Stimulated activated CD4-positive, alpha-beta T cell treated with anti-CD3 and anti-CD28 coated beads, Interleukin-4, amount 100 ng/mL, for 48 hours (primary cell): ENCODE measurements at places on chromosomes 5 and 9.

DNA sequence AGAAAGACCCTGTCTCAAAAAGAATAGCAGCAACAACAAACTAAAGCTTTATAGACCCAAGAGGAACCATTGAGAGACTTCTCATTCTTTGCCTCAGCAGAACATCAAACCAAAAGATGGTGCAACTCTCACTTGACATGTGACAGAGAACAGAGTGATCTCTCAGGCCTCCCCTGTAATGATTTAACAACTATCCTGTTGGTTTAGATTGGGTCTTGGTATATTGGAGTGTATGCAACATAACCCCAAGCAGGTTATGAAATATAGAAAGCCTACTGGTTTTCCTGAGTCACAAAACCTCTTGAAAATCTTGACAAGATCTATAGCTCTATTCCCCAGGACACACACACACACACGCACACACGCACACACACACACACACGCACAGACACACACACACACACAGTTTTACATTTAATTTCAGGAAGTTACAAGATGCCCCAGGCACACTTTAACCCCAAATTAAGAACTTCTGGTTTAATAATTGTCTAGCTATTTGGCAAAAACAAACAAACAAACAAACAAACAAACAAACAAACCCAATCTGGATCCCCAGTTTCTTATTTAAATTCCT lies 6.5 kb upstream of the FGF1 start:
- DNase-seq = no peak

DNA sequence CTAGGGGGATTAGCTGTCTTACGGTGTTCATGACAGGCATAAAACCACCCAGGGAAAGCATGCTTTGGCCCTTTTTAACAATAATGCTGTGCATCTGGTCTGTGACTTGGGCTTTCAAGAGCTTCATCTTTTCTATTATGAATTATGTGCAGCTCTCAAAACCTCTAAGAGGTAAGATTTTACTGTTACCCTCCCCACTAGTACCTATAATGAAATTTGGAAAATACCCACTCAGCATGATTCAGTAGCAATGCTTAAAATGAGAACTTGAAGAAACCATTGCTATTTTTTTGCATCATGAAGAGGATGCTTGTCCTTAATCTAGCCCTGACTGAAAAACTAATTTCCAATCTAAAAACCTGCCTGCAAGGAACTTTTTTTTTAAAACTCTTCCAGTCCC lies 5.8 kb upstream of the LHFPL2 start:
- DNase-seq = no peak

GRCh38 chr5:132979367-132979940 lies 16.0 kb upstream of the AFF4 start:
- no peak for DNase-seq

DNA sequence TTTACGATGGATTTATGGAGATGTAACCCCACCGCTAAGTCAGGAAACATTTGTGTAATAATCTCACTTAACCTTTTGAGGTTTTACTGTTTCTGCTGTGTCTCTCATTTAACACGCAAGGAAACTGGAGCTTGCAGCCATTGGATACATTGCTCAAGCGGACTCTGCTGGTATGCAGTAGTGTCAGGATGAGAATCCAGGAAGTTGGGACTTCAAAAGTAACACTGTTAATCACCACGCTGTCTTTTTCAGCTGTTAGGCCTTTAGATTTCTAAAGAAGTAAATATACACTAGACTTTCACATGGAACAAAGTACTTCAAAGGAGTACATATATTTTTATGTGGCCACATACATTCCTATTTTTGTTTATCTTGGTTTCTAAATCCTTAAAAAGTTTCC lies 114.7 kb downstream of the LPAR1 start:
- no peak for DNase-seq

DNA sequence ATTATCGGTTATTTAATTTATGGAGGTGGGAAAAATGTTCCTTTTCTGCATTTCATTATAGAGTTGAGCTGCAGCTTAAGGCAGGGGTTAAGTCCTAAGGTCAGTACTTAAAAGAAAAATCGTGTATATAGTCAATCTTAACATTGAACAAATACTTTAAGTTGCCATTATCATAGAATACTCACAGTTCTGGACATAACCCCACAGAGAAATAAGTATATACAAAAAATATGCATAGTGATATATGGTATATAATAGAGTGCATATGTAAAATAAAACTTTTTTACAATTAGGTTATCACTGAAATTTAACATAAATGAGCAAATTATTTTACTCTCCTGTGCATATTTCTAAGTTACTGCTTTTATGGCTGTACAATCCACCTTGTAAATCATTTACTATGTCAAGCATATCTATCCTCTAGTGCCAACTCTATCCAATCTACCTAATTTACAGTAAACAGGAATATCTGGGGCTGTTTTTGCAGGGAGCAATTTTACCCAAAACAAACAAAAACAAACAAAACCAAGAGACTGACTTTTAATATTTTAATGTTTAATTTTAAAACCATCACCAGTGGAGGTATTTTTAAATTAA lies 28.8 kb downstream of the TTC39B start:
- DNase-seq = no peak

- no peak for DNase-seq
Measured at GRCh38 chr9:37392272-37392671, 30.2 kb upstream of the GRHPR start.

DNA sequence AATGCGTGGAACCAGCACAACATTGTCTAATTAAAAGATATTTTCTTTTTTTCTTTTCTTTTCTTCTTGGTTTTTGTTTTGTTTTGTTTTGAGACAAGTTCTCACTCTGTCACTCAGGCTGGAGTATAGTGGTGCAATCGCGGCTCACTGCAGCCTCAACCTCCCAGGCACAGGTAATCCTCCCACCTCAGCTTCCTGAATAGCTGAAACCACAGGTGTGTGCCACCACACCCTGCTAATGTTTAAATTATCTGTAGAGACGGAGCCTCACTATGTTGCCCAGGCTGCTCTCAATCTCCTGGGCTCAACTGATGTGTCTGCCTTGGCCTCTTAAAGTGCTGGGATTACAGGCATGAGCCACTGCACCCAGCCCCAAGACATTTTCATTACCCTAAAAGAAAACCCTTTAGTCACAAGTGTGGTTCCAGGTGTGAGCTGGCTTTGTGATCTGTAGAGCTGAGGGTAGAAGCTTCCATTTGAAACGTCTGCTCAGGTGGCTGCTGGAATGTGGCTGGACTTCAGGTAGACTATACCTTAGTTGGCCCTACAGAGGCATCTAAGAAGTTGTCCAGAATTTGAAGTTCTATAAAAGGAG lies 19.1 kb upstream of the NEK6 start:
- DNase-seq = no peak

GRCh38 chr9:17204611-17205152 lies 69.8 kb downstream of the CNTLN start:
- DNase-seq = no peak

GRCh38 chr5:177222269-177222668 lies 81.2 kb downstream of the RAB24 start:
- no peak for DNase-seq

DNA sequence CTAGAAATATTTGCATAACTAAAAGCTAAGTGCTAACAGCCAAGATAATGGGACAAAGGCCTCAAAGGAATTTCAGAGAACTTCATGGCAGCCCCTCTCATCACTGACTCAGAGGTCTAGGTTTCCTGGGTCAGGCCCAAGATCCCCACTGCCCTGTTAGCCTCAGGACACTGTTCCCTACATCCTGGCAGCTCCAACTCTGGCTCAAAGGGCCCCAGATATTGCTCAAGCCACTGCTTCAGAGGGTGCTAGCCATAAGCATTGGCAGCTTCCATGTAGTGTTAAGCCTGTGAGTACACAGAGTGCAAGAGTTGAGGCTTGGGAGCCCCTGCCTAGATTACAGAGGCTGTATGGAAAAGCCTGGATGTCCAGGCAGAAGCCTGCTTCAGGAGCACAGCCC lies 998.1 kb downstream of the TLE1 start:
- DNase-seq = no peak

DNA sequence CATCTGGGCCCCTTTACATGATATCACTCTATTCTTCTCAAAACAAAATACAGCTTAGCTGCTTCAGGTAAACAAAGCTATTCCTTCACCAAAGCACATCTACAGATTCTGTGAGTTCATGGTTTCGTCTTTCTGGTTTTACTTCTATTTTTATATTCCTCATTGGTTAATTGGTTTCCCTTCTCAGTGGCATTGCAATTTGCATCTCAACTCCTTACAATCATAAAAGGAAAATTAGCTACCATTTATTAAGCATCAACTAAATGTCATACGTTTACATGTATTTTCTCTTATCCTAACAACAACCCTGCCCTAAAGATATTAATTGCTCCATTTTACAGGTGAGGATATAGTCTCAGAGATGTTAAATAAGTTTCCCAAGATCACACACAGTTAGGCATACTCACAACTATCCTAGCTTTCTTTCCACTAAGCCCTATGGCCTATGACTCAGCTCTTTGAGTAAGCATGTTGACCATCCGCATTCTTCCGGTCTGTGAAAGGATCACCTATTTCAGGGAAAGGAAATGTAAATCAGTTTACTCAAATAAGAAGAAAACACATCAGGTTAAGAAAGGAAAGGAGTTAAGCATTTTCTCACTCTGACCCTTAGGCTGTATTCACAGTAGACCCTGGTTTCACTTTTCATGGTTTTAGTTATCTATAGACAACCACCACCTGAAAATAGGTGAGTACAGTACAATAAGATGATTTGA lies 146.1 kb downstream of the CAAP1 start:
- no peak for DNase-seq

GRCh38 chr5:72847439-72847838 lies 31.0 kb downstream of the TNPO1 start:
- DNase-seq = no peak
